ENCODE measurements at places on chromosomes 7 and 10.

- DNase-seq: no peak
Observed at GRCh38 chr7:1020849-1021251, 23.5 kb upstream of the GPR146 start.

- no peak for DNase-seq
Observed at GRCh38 chr10:85402541-85402940, 964.1 kb downstream of the GRID1 start.

GRCh38 chr7:107768263-107768662 lies 24.3 kb downstream of the CBLL1 start:
- no peak for DNase-seq

- DNase-seq: no peak
Observed at GRCh38 chr7:112990624-112991023, 96.0 kb downstream of the GPR85 start.

GRCh38 chr10:121216721-121217181 lies 365.6 kb downstream of the WDR11 start:
- DNase-seq: no peak

- no peak for DNase-seq
Observed at GRCh38 chr7:142709921-142710320, 39.4 kb upstream of the PRSS1 start.

- no peak for DNase-seq
Observed at GRCh38 chr7:139918480-139918879, 89.4 kb downstream of the TBXAS1 start.

DNA sequence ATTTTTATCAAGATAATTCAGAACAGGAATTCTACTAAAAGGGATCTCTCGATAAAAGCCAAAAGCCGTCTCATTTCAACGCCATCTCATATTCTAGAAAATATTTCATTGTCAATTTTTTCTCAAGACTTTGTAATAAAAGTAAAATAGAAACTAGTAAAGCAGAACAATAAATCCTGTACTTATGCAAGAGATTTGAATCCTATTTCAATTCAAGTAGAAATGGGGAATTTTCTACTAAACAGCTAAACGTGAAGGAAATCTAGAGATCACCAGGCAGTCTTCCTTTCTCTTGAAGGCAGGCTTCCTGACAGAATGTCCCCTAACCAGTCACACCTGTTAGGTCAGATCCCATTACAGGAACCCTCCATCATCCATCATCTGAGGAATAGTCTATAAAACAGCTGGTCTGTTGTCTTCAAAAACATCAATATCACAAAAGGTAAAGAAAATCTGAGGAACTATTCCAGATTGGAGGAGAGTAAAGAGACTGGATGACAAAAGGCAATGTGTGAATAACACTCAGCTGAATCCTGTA lies 23.7 kb downstream of the USP6NL start:
- no peak for DNase-seq

- DNase-seq: no peak
Observed at GRCh38 chr7:114007386-114007785, 88.6 kb upstream of the PPP1R3A start.

DNA sequence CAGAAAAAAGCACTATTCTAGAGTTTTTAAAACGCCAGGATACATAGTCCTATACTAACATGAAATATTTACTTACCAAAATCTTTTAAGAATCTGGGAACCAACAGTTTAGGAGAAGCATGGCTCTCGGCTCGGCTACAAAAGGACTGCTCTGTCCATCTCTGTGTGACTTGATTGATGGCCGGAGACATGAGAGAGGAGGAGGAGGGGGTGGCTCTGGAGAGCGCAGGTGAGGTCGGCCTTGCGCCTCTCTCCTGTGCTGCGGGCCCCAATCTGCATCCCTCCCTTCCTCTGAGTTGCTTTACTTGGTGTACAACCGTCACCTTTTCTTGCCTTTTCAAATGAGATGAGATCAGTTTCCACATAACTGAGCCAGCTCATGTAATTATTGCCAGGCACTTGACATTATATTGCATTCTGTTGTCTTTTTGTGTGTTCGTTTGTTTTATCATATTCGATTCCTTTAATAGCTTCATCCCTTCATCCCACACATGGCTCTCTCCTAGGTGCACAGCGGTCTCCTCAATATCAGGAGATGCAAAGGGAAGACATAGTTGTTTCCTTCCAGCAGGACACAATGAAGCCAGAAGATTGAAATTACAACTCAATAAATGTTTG lies 87.8 kb upstream of the KLF6 start:
- no peak for DNase-seq

GRCh38 chr10:21519397-21519933 lies 6.0 kb downstream of the SKIDA1 start:
- DNase-seq: no peak

GRCh38 chr7:4136501-4137110 lies 545.5 kb upstream of the FOXK1 start:
- no peak for DNase-seq

DNA sequence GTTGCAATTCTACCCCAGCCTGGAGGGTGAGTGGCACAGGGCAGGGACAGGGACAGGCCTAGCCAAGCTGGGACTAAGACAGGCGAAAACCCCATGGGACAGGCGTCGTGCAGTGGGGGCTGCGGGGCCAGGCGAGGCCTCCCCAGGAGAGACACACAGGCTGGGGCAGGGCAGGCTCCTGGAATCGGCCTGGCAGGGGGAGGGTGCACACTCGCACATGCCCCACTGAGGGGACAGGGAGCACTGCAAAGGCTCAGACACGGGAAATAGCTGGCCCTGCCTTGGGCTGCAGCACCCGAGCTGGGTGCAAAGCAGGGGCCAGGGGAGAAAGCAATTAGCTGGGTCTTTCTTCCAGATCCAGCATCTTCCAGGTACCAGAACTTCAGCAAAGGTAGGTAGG lies 10.4 kb downstream of the LAT2 start:
- no peak for DNase-seq

- DNase-seq: no peak
Observed at GRCh38 chr10:30270247-30270646, 78.8 kb downstream of the MTPAP start.

GRCh38 chr10:50604049-50604640 lies 19.6 kb downstream of the SGMS1 start:
- DNase-seq: no peak

DNA sequence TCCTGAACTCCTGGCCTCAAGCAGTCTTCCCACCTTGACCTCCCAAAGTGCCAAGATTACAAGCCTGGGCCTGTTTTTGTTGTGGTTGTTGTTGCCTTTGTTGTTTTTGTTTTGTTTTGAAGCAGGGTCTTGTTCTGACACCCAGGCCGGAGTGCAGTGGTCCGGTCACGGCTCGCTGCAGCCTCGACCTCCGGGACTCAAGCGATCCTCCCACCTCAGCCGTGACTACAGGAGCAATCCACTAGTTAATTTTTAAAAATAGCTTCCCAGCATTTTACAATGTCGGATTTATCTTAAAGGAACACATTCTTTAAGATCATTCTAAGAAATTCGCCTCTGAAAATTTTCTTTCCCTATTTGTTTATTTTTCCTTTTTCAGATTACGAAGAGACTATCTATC lies 27.7 kb upstream of the AP5Z1 start:
- no peak for DNase-seq

DNA sequence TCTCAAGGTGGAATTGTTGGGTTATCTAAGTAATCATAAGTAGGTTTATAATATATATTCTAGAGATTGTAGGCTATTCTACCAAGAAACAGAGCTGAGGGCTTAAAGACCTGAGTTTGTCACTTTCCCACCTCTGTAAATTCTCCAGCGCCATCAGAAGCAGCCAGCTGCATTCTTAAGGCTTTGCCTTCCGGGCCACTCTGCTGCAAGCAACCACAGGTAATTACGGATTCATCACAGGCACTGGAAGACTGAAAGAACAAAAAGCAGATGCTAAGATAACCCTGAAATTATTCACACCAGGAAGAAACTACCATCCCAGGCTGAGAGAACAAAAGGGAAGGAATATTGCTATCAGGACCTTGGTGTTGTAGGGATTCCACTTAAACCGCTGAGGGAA lies 137.8 kb upstream of the JCAD start:
- no peak for DNase-seq

DNA sequence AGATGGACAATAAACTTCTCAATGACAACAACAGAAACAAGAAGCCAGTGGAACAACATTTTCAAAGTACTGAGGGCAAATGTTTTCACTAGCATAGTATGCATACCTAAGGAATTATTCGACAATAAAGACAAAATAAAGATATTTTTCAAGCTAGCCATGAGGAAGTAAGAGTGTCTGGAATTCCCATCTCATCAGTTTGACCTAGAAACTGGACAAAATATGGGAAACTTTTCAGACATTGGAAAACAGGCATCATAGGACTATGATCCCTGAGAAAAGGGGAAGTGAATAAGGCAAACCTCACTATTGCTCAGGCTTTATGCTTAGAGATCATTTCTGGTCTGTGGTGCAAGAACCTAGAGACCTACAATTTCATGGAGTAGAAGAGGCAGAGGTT lies 86.3 kb downstream of the OAT start:
- DNase-seq: no peak

GRCh38 chr10:33117230-33117629 lies 159.2 kb upstream of the ITGB1 start:
- DNase-seq: no peak

- DNase-seq: no peak
Observed at GRCh38 chr7:4265066-4265465, 417.0 kb upstream of the FOXK1 start.

DNA sequence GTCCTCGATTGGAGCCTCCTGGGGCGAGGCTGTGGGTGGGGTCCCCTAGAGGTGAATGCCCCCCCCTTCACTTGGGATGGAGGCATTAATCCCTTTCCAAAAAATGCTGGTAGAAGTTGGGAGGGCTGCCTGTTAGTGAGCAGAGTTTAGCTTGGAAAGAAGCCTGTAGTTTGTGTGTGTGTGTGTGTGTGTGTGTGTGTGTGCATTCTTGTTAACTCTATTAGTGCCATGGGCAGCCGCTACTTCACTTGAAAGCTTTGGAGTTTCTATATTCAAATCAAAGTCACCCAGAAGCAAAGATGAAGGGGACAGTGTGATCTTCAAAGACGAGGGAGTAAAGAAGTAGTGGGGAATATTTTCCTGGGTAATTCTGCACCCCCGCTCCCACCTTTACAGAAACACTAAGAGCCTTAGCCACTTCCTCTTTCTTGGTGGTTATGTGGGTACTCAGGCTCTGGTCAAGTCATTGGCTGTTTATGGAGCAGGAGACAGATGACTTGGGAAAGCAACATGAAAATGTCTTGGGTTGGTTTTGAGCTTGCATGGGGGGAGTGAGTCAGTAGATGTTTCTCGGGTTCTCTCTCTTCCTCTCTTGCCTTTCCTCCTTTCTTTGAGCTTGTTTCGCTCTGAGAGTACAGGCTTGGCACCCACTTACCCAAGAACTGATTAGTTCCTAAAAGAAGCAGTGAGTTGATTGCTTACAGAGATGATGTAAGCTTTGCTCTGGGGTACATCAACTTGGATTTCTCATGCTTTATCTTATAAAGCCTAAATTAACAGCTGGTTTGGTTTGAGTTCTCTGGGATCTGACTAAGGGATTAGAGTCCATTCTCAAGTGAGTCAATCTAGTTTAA lies 35.9 kb downstream of the TCF7L2 start:
- no peak for DNase-seq

GRCh38 chr7:6182993-6183392 lies 89.4 kb downstream of the CYTH3 start:
- DNase-seq: no peak

DNA sequence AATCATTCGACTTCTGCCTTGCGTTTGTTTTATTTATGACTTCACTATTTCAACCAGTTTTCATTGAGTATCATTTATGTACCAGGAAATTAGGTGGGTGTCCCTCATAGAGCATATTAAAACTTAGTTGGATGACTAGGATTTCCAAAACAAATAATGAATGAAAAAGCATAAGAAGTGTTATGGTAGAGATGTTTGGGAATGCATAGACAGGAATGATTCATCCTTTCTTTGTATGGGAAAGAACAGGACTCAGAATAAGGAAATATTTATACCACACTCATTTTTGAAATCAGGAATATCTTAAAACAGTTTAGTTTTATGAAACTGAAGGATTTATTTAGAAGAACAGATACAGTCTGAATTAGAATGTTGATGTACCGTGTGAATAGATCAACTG lies 315.7 kb downstream of the EXOC4 start:
- no peak for DNase-seq

GRCh38 chr7:7996568-7996967 lies 28.0 kb downstream of the GLCCI1 start:
- DNase-seq: no peak

GRCh38 chr7:101602082-101602481 lies 27.0 kb downstream of the MYL10 start:
- no peak for DNase-seq

DNA sequence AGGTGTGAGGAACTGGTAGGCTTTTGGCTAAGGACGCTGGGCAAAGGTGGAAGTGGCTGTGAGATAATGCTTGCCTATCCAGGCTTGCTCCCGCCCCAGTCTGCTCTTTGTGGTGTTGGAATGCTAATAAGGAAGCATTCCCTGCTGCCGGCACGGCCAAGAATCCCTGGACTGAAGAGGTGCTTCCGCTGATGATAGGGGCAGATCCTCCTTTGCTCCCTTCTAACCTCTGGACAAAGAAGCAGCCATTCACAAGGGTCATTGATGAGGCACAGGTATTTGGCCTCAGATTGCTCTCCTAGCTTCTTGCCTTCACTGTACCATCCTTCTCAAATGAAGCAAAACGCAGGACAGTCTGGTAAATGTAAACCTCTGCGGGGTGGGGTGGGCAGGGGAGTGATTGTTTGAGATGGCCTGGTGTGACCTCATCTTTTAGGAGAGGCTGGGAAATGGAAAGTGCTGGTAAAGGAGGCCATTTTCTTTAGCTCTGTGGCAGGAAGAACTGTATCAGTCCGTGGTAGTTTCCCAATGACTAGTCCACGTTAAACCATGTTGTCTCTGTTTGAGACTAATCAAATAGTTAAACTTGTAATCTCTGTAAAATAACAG lies 1.7 kb downstream of the PGAM1 start:
- no peak for DNase-seq

- no peak for DNase-seq
Observed at GRCh38 chr7:103699032-103699431, 253.0 kb upstream of the SLC26A5 start.

DNA sequence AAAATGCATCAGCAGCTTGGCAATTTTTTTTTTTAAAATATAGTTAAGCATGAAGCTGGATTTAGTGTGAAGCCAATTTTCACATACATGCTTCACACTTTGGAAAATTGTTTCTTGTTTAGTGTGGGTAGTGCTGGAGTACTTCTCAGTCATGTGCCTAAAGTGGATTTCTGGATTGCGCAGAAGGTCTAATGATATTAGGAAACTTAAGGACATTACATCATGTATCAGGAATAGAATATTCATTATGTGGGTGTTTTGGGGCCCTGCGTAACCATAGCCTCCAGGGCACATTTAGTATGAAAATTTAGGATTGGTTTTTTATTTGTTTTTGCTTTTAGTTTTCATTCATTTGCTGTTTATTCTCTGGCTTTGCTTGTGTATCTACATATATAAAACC lies 28.8 kb upstream of the BNIP3 start:
- DNase-seq: no peak

- peak; percentile 32 for DNase-seq
Observed at GRCh38 chr7:2710901-2711551, 23.0 kb downstream of the AMZ1 start.
